ENCODE measurements at places on chromosomes 1 and 21. TPM values are rescaled to one million over a fixed set of nuclear protein-coding genes. Genes with fewer than 3 reads are reported as not detected.

TRABD2B gene
- total RNA-seq, result 0.76 TPM

GRCh38 chr1:230696722-230697437, 17.0 kb downstream of the AGT start:
- no peaks in the 10 kb centered on the region for H3K4me1 ChIP-seq
- H3K4me3 ChIP-seq, result no peak overlapping the region
- no peak overlapping the region for H3K27ac ChIP-seq
- no peak for DNase-seq
- H3K27me3 ChIP-seq, result no peaks in the 10 kb centered on the region

- DNase-seq, result no peak
- H3K27ac ChIP-seq, result no peak overlapping the region
- no peaks in the 10 kb centered on the region for H3K36me3 ChIP-seq
These were observed 12.4 kb downstream of the EPHB2 start for GRCh38 chr1:22722901-22723550.

- H3K27ac ChIP-seq, result no peak overlapping the region
- no peak for DNase-seq
- H3K4me1 ChIP-seq, result no peaks in the 10 kb centered on the region
- H3K27me3 ChIP-seq, result no peaks in the 10 kb centered on the region
- H3K4me3 ChIP-seq, result no peak overlapping the region
- H3K36me3 ChIP-seq, result no peaks in the 10 kb centered on the region
These were observed 26.8 kb downstream of the LAMC2 start for GRCh38 chr1:183212870-183213269.

- H3K27me3 ChIP-seq, result no peaks in the 10 kb centered on the region
- H3K36me3 ChIP-seq, result no peaks in the 10 kb centered on the region
- no peak for DNase-seq
- no peak overlapping the region for H3K27ac ChIP-seq
- no peaks in the 10 kb centered on the region for H3K4me1 ChIP-seq
These were observed 15.1 kb upstream of the MX1 start for GRCh38 chr21:41410767-41411448.

- no peak for DNase-seq
- H3K27me3 ChIP-seq, result no peaks in the 10 kb centered on the region
These were observed 29.8 kb downstream of the GPA33 start for GRCh38 chr1:167060141-167061072.
